ENCODE measurements at places on chromosomes 7 and 10.

GRCh38 chr10:126731610-126731990 is 61.1 kb upstream of the C10orf90 start:
- DNase-seq: no peak

DNA sequence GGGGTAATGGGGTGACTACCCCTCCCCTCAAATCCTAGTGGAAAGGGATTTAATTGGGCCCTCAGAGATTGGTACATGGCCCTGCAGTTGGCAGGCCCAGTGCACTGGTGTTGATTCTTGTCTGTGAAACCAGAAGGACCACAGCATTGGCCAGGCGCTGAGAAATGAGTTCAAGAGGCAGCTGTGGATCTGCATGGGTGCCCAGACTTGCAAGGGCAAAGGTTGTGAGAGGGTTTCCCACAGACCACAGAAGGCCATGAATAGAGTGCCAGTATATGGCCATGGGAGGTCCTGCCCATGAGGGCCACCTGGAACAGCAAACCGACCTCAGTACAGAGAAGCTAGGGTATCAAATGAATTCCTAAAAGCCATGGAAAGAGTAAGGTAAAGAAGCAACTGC is 32.9 kb downstream of the TMEM168 start:
- no peak for DNase-seq

GRCh38 chr7:151795168-151795811 is 81.6 kb downstream of the PRKAG2 start:
- DNase-seq: peak; percentile 51

GRCh38 chr7:18400726-18401125 is 94.8 kb upstream of the HDAC9 start:
- DNase-seq: no peak

DNA sequence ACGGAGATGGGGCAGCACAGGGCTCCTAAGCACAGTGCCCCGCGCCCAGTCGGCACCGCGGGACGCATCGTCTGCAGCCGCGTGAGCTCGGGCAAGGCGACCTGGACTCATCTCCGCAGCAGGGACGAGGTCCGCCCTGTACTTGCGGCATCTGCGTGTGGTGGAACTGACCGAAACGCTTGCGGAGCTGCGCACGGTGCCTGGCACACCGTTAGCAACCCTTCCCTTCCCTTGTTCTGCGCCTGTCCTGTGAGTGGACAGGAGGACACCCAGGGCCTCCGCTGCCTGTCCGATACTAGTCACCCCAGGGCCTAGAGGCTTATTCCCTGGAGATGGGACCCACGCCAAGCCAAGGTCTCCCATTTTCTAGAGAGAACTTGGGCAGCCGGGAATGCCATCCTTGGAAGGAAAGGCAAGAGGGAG is 98.5 kb downstream of the WDR11 start:
- DNase-seq: no peak

GRCh38 chr10:33773886-33774480 is 439.5 kb upstream of the NRP1 start:
- no peak for DNase-seq

GRCh38 chr10:33395201-33395600 is 60.7 kb upstream of the NRP1 start:
- DNase-seq: no peak

- DNase-seq: no peak
Measured at GRCh38 chr7:15582773-15583172, 21.0 kb upstream of the AGMO start.

Data from stimulated activated CD4-positive, alpha-beta T cell treated with anti-CD3 and anti-CD28 coated beads, TNF-alpha, amount 100 ng/mL, for 24 hours (primary cell).